ENCODE measurements at places on chromosomes 13 and 19.

GRCh38 chr19:43331435-43332010 is 22.0 kb upstream of the CD177 start:
- no peak for DNase-seq

- no peak for DNase-seq
These were observed 38.5 kb upstream of the ATP11A start for GRCh38 chr13:112651311-112651710.

DNA sequence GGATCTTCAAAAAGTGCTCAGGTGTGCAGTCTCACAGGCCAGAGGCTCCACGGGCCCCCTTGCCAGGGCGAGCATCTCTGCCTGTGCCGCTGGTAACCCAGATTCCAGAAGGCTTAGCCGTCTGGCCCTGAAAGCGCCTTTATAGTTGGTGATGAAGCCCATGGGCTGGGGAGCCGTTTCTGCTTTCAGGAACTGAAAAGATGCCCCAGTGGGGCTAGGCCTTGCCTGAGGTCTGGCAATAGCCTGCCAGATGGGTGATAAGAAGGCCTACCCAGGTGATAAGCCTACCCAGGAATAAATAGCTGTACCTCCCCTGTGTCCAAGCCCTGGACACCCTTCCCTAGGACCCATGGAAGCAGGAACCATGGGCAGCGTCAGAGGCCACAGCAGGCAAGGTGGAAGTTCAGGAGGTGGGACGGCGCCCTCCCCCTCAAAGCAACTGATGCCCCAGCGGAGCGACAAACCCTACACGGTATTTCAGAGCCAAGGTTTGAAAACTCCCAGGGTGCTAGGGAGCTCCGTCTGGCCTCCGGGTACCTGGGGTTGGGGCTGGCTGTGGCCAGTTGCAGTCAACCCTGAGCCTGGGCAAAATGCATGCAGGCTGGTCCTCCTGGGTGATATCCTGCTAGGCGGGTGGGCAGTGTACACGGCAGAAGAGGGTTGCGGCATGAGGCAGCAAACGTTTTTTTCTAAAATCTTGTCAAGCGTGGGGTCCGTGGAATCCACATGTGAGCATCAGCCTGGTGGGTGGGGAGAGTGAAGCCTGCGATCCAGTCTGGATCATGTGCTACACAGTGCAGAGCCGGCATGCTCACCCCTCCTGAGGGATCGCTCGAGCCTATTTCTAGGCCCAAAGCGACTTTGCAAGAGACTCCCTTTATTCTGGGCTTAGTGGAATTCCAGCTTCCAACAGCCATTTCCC is 45.3 kb downstream of the ACTN4 start:
- DNase-seq = no peak

- DNase-seq = no peak
These were observed 121.4 kb downstream of the MIPEP start for GRCh38 chr13:23767838-23768237.

DNA sequence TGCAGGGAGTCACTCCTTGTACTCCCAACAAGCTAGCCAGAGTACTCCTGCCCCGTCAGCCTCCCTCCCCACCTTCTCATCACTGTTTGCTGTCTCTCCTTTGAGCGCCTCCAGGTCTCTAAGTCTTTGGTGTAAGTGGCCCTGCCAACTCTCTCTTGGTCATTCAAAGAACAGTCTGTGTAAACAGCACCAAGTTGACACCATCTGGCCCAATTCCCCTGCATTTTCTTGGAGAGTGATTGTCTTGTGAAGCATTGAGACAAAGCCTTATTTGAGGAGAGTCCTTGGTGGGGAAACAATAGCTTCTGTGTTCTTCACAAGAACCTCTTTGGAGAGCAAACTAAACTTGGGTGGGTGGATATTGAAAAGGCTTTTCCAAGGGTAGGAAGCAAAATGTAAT is 114.6 kb upstream of the RNF113B start:
- DNase-seq = no peak

DNA sequence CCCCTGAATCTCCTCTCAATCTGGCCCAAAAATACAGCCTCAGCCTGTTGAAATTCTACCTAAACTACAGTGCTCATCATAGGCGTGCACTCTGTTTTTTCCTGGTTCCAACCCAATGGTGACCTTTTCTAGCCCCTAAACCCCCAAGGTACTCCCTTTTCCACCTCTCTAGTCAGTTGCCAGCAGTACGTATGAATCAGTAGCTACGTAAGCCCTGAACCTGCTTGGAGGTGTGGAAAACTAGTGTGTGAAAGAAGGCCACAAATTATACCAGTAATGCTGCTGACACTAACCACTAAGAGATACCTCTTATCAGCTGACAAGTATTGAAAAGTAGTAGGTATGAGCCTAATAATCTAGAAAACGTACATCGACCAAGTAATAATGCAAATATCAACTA is 60.9 kb downstream of the FOXO1 start:
- DNase-seq = no peak

DNA sequence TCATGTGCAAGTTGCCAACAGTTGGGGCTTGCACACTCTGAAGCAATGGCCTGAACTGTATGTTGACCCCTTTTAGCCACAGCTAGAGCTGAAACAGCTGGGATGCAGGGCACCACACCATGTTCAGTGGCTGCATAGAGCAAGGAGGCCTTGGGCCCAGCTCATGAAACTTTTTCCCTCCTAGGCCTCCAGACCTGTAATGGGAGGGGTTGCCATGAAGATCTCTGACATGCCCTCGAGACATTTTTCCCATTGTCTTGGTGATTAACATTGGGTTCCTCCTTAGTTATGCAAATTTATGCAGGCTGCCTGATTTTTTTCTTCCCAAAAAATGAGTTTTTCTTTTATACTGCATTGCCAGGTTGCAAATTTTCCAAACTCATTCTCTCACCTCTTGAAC is 165.1 kb upstream of the PRR20A start:
- no peak for DNase-seq

GRCh38 chr19:3133793-3134116 is 2.1 kb upstream of the GNA15 start:
- DNase-seq = no peak

- peak; percentile 99 for DNase-seq
These were observed at the start of gene MCOLN1 for GRCh38 chr19:7522072-7522922. MCOLN1 (plus strand) TSS chr19:7522624; CDS start chr19:7522751, 127 bp downstream.

DNA sequence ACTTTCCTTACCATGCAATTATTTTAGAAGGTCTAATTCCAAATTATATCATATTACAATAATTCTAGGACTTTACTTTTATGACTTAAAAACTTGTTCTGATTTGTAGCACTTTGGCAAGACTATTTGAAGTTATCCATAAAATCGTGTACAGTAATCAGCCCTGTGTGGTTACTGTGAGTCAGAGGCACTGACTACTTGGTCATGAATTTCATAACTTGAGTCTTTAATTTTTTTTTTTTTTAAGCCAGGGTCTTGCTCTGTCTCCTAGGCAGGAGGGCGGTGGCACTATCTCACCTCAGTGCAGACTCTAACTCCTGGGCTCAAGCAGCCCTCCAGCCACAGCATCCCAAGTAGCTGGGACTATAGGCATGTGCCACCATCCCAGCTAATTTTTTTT is 1319.2 kb upstream of the SLC10A2 start:
- DNase-seq = no peak

DNA sequence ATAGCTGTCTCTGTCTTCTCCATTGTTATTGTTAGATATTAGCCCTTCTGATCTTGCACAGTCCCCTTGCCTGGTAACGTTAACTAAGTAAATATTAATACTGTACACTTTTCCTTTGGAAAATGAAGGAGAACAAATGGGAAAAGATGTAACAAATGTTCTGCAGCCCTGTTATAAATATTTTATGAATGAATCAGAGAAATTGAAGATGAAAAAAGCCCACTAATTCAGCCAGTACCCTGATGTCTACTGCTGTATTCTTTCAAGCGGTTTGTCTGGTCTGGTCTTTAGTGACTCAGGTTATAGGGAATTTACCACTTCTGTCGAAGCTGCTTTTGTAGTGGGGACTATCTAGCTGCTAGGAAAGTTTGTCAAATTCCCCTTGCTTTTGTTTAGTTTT is 121.0 kb downstream of the COG6 start:
- no peak for DNase-seq

GRCh38 chr19:13839130-13839937 is 37.6 kb upstream of the NANOS3 start:
- no peak for DNase-seq

GRCh38 chr19:52007806-52008557 is at the start of gene ZNF615:
ZNF615 (minus strand) TSS chr19:52008211; CDS start chr19:52003711, 4,500 bp downstream.
- peak; percentile 76 for DNase-seq

DNA sequence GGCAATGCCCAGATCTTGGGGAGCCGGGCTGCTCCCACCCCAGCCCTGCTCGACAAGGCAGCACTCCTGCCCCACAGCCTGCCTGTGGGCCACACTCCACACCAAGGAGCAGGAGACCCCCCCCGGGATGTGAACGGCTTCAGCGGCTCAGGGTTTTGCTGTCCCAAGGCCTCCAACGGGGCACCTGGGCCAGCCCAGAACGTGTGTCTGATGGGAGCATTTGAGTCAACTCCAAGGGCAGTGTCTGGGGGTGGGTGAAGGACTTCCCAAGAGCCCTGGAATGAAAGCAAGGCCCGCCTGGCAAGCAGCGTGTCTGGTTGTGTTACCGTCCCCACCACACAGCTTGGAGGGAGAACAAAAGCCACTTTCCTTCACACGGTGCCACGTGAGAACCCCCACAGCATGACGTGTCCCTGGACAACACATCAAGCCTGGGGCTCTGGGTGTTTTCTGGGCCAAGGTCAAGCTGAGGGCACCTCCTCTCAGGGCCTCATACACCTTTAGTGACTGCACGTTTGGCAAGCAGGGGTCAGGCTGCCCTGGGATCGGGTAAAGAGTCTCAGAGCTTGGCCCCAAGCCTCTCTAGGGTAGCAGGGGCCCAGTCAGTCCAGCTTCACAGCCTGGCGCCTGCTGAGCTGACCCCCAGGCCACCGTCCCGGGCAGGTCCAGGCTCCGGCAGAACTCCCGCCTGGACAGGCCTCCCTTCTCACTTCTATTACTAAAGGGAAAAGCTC is 6.0 kb downstream of the C13orf46 start:
- no peak for DNase-seq

- no peak for DNase-seq
These were observed 1385.8 kb downstream of the PCDH9 start for GRCh38 chr13:65844266-65844841.

GRCh38 chr13:28659621-28659970 is 666 bp downstream of the POMP start:
- no peak for DNase-seq

GRCh38 chr13:26621731-26622401 is 64.4 kb downstream of the WASF3 start:
- DNase-seq = no peak

DNA sequence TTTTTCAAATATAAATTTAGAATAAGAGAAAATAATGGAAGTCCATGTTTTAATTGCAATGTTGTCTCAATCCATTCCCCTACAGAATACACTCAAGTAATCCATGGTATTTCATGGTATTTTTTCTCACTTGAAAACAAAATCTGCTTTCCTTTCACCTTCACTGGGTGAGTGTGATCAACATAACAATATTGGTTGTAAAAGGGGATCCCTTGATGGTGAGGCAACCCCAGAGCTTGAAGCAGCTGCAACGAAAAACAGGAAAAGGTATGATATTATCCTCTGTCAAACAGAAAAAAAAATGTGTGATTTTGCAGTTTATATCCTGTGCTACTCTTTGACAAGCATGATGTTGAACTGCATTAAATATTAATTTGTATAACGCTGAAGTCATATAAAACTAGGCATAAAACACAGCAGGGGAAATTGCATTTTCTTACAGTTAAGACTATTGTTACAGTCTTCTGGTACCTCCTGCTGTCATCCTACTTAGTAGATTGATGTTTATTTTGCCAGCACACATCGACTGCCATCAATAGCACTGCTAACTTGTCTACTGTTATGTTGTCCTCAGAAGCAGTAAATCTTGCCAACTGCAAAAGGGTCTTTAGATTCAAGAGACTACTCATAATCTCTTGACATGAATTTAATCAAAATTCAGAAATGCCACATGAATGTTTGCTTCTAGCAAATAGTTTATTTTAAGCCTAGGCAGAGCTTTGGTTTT is 373.1 kb upstream of the MIR17HG start:
- DNase-seq = no peak

DNA sequence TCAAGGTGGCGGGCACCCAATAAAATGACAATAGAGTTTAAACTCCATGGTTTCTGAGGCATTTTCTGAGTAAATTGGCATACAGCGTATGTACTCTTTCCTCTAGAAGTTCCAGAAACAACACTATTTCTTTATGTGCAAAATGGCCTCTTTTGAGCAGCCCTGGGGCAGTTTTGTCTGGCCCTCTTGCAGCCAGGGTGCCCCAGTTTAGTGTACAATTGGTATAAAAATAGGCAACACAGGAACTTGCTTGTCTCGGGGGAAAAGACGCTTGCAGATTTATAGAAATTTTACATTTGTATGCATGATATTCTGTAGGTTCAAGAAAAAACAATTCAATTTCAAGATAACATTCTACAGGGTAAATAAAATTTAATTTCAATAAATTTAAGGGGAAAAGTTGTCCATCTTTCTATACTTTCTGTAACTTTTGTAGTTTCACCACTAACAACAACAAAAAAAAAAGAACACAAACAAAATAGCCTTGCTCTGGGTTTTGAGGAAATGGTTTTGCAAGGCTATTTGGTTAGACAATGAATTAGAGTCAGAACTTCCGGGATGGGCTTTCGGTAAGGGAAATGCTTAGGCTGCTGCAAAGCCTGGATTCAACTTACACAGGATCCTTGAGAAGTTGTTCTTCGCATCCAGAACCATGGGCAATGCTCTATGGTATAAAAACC is 45.3 kb downstream of the LRCH1 start:
- no peak for DNase-seq

GRCh38 chr19:2186071-2186846 is 22.5 kb downstream of the DOT1L start:
- DNase-seq = no peak

- no peak for DNase-seq
These were observed 92.9 kb upstream of the SGCG start for GRCh38 chr13:23087880-23088279.

DNA sequence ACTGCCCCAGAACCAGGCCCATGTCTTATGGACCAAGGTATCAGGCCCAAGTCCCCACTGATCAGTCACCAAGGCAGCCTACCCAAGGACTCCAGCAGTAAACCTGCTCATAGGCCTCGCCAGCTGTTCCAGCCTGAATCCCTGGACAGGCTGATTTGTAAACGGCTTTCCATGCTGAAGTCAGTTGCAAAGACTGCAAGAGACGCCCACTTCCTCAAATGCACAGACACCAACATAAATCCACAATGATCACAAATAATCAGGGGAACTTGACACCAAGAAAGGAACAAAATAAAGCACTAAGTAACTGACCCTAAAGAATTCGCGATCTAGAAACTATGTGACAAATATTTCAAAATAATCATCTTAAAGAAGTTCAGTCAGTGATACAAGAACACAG is 75.2 kb downstream of the RXFP2 start:
- DNase-seq = no peak

- no peak for DNase-seq
These were observed 1.9 kb downstream of the CCNE1 start for GRCh38 chr19:29813642-29814041.
